ENCODE measurements at places on chromosomes 13 and 19.

DNA sequence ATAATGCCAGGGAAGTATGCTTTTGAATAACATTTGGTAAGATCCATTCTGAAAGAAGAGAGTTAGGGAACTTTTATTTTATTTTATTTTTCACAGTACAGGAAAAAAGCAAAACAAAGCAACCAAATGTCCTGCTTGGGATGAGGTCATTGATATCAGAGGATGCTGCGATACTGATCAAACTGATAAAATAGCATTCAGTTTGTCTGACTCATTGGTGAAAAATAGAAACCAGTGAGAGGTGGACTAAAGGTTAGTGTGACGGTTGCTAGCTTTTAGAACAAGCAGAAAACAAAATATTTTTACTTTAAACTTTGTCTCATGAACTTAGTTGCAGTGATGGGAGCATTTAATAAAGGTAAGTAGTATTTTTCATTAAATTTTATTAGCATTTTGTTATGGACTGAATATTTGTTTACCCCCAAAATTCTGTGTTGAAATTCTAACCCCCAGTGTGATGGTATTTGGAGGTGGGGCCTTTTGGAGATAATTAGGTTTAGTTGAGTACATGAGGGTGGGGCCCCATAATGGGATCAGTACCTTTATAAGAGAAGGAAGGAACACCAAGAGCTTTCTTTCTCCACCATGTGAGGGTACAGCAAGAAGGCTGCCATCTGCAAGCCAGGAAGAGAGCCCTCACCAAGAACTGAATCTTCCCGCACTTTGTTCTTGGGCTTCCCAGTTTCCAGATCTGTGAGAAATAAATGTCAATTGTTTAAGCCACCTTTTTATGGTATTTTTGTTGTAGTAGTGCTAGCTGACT lies 37.3 kb downstream of the ITGBL1 start:
- no peak for DNase-seq

DNA sequence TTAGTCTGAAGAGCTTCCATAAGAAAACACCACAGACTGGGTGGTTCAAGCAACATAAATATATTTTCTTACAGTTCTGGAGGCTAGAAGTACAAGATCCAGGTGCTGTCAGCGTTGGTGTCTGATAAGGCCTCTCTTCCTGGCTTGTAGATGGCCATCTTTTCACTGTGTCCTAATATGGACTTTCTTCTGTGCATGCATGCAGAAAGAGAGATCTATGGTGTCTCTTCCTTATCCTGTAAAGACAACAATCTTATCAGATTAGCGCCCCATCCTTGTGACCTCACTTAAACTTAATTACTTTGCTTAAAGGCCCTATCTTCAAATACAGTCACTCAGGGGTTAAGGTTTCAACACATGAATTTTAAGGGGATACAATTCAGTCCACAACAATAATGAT lies 14.1 kb upstream of the NDFIP2 start:
- DNase-seq, result no peak

GRCh38 chr13:98922306-98922705 lies 55.6 kb downstream of the DOCK9 start:
- no peak for DNase-seq

DNA sequence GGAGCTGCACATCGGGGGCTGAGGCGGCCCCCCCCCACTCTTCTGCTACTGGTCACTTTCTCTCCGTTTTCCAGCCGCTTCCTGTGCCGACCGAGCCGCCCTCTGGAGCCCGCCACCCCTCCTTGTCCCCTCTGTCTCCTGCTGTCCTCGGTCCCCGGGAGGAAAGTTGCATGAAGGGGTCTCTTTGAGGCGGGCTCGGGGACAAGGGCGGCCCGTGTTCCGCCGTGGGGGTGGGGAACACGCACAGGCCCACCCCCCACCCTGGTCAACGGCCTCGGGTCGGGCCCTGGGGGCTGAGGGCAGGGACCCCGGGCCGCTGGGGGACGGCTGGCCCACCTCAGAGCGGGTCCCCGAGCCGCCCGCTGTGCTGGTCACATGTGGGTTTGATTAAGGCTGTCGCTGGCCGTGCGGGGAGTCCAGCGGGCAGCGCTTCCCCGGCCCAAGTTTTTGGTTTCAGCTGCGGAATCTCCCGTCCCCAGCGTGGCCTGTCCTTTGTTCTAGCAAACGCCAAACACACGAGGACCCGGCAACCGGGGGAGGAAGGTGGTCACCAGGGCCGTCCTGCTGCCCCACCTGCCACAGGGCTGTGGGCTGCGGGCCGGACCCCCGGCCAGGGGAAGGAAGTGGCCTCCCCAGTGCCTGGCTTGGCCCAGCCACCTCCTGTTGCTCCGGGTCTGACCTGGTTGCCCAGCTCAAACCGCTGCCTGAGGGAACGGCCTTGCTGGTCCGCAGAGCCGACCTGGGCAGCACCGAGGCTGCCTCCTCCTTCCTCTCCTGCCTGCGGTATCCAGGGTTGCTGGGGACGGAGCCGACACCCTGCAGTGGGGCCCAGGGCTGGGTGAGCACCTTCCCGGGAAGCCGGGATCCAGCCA lies 1.9 kb downstream of the EFNA2 start:
- no peak for DNase-seq

DNA sequence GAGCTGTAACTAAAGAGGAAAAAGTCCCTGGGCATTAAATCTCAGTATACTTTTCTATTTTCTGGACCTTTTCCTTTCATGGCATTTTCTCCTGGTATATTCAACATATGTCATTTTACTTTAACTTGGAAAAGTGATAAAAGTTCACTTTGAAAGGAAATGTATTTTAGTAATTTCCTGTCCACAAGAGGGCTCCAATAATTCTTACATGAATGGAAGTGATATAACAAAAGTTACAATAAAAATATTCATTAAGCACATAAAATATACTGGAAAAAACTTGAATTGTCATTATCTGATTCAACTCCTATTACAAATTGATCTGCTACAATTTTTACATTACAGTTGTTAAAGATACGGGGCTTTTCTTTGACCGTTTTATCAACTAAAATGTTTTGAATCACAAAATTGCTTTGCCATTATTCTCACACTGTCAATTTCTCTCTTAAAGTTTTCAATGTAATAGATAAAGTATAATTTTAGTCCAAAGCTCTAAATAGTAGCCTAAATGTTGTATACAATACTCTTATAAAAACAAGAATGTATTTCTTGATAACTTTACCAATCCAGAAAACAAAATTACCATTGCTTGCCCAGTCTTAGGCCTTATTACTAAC lies 4.9 kb downstream of the UBL3 start:
- DNase-seq, result peak; percentile 11

DNA sequence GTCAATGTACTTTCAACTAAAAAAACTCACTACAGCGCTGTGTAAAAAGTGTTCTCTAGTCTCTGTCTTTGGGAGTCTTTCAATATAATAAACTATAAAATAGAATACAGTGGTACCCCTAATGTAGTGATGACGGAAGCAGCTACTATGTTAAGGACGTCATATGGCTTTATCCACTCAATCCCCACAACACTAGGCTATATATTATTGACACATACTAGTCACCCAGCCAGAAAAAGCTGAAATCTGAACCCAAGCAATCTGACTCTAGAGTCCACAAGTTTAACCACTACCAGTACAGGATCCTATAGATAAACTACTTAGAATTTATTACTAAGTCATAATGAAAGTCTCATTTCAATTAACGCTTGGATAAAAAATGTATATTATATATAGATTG lies 48.3 kb downstream of the ELF1 start:
- no peak for DNase-seq

GRCh38 chr19:4174213-4174894 lies 8.0 kb downstream of the SIRT6 start:
- no peak for DNase-seq

- DNase-seq, result no peak
Measured at GRCh38 chr13:91036886-91037285, 310.6 kb upstream of the MIR17HG start.

- DNase-seq, result no peak
Measured at GRCh38 chr13:34748596-34748995, 193.5 kb upstream of the NBEA start.

GRCh38 chr13:27425158-27425917 lies 919 bp downstream of the GTF3A start:
- DNase-seq, result peak; percentile 43

- DNase-seq, result no peak
Measured at GRCh38 chr13:59842507-59842906, 321.2 kb downstream of the DIAPH3 start.

DNA sequence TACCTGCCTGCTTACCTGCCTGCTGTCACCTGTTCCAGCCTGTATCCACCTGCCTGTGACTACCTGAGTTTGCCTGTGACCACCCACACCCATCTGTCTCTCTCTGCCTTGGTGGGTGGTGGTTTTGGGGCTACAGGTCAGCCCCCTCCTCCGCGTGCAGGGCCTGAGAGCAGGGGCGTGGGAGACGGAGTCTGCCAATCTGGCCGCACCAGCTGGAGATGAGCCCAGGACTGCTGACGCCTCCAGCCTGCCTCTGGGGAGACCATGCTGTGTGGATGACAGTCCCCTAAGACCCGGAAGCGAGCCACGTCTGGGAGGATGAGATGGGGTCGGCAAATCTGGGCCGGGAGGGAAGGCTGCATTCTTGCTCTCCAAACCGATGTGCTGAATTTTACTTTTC lies 15.9 kb upstream of the KCTD15 start:
- DNase-seq, result peak; percentile 66

GRCh38 chr13:35927567-35928021 lies 203.6 kb downstream of the DCLK1 start:
- no peak for DNase-seq

- DNase-seq, result no peak
Measured at GRCh38 chr13:86121881-86122280, 322.7 kb upstream of the SLITRK6 start.

DNA sequence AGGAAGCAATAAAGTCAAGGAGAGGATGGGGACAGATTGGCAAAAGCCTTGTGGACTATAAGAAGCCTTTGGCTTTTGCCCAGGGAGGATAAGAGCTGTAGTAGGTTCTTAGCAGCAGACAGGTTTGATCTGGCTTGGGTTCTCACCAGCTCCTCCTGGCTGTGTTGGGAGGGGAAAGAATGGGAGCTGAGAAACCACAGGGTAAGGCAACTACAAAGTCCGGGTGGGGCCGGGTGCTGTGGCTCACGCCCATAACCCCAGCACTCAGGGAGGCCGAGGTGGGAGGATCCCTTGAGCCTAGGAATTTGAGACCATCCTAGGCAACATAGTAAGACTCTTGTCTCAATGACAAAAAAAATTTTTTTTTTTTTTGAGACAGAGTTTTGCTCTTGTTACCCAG lies 20.6 kb downstream of the NECTIN2 start:
- DNase-seq, result no peak

GRCh38 chr13:60335531-60335930 lies 61.5 kb upstream of the TDRD3 start:
- DNase-seq, result no peak

GRCh38 chr13:87656306-87656705 lies 14.9 kb upstream of the SLITRK5 start:
- no peak for DNase-seq

DNA sequence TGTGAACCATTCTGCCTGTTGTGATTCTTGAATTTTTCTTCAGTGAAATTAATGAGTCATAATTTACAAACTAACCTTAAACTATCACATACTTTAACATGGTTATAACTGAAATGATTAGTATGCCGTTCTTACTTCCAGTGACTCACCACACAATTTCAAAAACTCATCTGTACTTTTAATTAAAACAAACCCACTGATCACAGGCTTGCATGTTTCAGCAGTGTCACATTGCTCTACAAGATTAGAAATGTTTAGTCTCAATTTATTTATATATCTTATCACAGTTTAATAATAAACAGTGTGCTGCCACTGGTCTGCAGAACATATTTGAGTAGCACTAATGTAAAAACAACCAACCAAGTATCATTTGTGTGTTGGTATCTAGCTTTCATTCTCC lies 2227.9 kb upstream of the PCDH20 start:
- DNase-seq, result no peak

DNA sequence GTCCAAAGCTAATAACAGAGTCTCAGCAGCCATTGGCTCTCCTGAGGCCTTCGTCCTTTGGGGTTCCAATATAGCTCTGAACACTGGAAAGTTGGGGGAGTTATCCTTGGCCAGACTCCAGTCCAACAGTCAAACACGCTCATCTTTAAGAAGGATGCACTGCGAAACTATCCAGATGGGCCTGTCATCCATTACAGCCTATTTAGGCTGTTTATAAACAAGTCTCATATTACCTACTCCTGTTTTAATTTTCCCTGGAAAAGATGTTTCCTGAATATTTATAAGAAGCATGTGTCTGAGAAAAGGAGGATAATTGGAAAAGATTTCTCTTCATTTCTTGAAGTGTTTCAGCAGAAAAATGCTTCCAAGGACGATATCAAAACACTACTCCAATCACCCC lies 170.7 kb downstream of the DCT start:
- DNase-seq, result peak; percentile 11

DNA sequence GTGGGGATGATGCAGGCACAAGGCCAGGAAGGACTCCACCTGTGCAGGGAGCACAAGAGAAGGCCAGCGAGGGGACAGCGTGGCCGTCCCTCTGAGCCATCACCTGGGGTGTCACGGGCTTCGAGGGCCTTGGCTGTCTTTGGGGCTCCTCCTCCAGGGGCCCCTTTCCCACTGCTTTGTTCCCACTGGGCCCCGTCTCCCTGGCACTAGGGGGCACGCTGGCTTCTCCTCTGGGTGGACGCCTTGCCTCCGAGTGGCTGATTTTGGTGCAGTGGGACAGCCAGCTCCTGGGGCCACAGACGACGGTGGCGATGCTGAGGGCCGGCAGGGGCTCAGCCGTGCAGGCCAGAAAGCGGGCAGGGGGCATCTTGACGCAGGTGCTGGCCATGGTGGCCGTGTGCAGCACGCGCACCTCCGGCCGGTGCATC lies 43.2 kb upstream of the GRTP1 start:
- no peak for DNase-seq

GRCh38 chr19:30743011-30743410 lies 370.8 kb downstream of the ZNF536 start:
- no peak for DNase-seq

GRCh38 chr13:96781141-96781540 lies 213.1 kb downstream of the OXGR1 start:
- DNase-seq, result no peak

DNA sequence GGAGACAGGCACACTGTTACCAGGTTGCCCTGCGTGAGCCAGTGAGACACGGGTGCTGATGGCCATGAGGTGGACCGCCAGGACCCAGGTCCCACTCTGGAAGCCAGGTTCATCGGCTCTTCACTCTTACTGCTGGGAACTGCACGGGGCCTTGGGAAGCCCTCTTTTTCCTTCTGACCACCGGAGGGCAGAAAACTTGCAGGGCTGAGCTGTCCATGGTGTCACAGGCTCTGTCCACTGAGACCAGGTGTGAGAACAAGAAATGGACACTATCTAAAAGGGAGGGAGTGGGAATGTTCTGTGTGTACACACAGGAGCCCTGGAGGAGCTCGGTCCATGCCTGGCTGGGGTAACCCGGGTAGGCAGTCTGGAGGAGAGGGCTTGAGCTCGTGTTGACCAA lies 93.4 kb downstream of the UQCRFS1 start:
- DNase-seq, result no peak

GRCh38 chr19:12485052-12485416 lies 418 bp upstream of the ZNF709 start:
- no peak for DNase-seq

Data from NCI-H524 (cell line).